ENCODE measurements at places on chromosomes 4 and X.

DNA sequence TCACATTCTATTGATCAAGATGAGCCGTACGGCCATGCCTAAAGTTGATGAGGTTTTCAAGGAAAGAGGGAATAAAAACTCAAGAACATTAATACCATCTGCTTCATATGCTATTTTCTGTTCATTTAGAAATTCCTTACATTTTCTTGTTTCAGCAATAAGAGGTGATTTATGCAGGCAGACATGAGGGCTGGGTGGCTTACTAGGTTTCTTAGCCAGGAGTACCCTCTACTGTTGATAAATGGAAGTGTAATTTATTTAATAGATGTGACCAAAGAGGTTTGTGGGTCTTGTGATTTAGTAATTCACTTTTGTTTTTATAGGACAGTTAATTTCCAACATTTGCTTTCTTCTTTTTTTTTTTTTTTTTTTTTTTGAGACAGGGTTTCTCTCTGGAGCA, 6.4 kb upstream of the SMIM9 start:
- DNase-seq: no peak

- no peak for DNase-seq
These were observed 133.3 kb downstream of the MAML3 start for GRCh38 chr4:140020457-140021361.

GRCh38 chrX:122238801-122239200, 945.3 kb upstream of the GRIA3 start:
- no peak for DNase-seq

DNA sequence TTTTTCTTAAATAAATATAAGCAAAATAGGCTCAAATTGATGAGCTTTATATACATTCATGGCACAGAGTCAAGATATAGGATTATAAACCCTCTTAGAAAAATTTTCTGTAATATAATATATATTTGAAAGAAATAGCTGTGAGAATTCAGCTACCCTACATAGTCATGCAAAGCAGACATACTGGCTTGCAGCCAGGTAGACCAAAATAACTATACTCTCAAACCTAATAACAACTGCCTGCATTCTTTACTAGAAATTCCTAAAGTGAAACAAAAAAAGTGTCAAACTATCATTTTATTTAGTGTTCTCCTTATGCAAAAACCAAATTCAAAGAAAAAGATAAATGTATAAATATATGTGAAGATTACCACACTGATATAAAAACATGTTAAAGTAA, 1390.2 kb downstream of the C4orf33 start:
- DNase-seq: no peak

- no peak for DNase-seq
These were observed 10.7 kb downstream of the SEL1L3 start for GRCh38 chr4:25852103-25852502.

DNA sequence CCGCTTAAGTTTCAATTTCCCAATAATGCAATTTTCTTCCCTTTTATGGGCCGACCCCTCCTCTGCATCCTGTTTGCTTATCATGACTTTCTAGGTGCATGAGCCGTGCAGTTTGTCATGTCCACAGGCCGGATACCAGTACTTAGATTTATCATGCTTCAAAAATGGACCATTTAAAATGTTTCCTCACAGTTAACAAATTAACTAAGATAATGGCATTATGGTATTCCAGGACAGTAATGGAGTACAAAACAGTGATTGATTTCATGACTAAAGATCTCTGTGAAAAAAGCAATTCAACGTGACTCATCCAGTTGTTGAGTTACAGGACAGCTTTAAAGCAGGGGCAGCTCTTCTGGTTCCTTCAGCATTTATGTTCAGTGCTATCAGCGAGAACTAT, 23.0 kb downstream of the SNX25 start:
- DNase-seq: no peak

- DNase-seq: no peak
These were observed 33.1 kb downstream of the DCTD start for GRCh38 chr4:182884040-182884439.

GRCh38 chr4:37008199-37008598, 236.3 kb upstream of the NWD2 start:
- DNase-seq: no peak

DNA sequence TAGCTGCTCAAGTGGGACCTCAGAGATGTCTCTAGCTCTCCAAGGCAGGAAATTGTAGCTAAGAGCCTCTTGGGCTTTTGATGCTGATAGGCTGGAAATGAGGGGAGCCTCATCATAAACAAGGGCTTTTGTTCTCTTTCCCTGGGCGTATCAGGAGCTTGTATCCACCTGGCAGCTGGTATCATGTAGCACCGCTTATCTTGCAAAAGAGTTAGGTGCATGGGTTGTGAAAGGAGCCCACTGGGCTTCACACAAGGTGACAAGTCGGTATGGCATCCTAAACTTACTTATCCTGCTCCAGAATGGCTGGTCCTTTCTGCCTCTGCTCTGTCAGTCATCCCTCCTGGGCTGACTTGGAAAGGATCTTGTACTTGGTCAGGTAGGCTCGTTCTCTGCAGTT, 565.8 kb downstream of the GRXCR1 start:
- DNase-seq: no peak

- no peak for DNase-seq
These were observed 17.5 kb downstream of the RBMX2 start for GRCh38 chrX:130419263-130419662.

- no peak for DNase-seq
These were observed 12.4 kb upstream of the FRYL start for GRCh38 chr4:48792348-48793006.

GRCh38 chr4:150332086-150332485, 249.9 kb upstream of the MAB21L2 start:
- no peak for DNase-seq

DNA sequence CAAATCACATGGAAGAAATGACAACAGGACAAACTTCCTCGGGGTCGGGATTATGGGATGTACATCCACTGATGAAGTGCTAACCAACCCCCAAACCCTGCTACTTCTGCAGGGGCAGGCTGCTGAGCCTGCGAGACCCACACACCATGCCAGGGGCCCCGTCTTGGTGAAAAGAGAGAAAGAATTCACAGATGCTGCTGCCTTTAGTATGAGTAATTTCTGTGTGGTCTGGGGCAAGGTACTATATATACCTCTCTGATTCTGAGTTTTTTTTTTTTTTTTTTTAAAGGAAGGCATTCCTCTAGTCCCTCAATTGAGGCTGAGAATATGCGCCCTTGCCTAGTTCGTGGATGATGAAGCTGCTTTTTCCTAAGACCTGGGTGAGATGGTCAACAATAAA, 24.8 kb downstream of the PDHA1 start:
- DNase-seq: no peak

DNA sequence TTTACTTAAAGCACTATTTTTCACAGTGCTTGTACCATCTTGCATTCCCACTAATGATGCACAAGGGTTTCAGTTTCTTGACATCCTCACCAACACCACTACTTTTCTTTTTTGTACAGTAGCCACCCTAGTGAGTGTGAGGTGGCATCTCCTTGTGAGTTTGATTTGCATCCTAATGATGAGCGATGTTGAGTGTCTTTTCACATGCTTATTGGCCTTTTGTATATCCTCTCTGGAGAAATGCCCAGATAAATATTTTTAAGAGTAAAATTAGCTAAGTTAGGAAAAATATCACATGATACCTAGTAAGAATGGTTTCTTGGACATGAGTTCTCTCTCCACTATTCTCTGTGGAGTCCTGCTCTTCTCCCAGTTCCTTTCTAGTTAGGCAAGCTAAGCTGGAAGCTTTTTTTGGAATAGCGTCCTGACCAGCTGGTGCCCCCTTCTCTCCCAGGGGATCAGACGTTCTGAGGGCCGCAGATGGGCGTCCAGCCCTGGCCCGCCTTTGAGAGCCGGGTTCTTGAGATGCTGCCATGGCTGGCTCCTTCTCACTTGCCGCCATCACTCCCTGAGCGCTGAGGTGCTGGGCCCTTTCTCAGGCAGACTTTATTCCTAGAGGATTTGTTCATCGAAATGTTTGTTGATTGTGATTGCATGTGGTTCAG, 132.1 kb downstream of the ARHGAP10 start:
- DNase-seq: no peak

DNA sequence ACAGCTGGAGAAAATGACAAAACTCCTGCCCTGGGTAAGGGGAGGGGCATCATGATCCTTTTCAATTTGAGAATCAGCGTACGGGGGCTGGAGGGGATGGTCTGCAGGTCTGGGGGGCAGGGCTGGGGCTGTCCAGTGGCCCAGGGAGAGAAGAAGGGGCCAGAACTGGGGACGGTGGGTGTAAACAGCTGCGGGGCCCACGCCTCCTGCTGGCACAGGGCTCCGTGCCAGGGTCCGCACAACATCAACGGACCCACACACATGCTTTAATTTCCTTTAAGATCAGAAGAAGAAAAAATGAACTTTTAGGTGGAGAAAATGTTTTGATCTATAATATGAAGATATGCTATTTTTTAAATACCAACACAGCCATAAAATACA, 52.1 kb downstream of the PSAPL1 start:
- DNase-seq: no peak

Data from left ventricle myocardium superior (tissue), 1 donor.